RKO (cell line): ENCODE measurements at places on chromosomes 7 and 10.

GRCh38 chr10:110115784-110116520, 91.5 kb upstream of the MXI1 start:
- no peak for DNase-seq

DNA sequence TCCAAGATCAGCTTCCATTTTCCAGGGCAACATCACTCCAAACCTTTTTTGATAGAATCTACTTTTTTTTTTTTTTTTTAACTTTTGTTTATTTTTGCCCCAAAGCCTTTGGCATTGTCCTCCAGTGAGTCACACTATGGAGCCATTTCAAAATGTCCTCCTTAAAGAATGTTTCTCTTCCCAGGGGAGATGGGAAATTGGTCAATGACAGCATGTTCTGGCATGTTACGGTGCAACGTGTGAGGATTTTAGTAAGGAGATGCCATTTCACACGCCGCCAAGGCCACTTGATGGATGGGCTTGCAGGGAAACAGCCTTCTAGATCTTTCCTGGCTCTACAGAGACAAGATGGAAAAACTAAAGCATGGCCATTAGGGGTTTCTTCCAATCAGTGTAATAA, 30.7 kb upstream of the TRIL start:
- no peak for DNase-seq

DNA sequence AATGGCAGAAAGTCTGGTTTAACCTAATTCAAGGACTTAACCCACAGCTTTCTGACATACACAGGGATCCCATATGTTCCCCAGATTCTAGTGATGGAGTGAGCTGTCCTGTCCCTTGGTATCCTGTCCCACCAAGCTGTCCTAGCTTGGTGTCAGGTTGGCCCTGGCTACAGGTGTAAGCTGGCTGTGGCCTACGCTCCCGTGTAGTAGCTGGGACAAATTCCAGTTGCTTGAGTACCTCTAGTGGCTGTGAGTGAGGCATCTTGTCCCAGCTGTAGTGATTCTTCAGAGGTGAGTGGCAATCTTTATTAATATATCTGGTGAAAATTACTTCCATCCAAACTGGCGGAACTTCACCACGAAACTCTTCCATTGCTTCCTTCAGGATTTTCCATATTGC, 105.2 kb upstream of the FAM171A1 start:
- DNase-seq, result no peak

- no peak for DNase-seq
Observed at GRCh38 chr10:86836044-86836443, 79.6 kb downstream of the BMPR1A start.

GRCh38 chr7:135368416-135369186, 135.0 kb downstream of the STRA8 start:
- no peak for DNase-seq

GRCh38 chr7:139566075-139566474, 42.6 kb downstream of the CLEC2L start:
- no peak for DNase-seq

- no peak for DNase-seq
Observed at GRCh38 chr7:14389181-14389591, 399.7 kb upstream of the ETV1 start.

DNA sequence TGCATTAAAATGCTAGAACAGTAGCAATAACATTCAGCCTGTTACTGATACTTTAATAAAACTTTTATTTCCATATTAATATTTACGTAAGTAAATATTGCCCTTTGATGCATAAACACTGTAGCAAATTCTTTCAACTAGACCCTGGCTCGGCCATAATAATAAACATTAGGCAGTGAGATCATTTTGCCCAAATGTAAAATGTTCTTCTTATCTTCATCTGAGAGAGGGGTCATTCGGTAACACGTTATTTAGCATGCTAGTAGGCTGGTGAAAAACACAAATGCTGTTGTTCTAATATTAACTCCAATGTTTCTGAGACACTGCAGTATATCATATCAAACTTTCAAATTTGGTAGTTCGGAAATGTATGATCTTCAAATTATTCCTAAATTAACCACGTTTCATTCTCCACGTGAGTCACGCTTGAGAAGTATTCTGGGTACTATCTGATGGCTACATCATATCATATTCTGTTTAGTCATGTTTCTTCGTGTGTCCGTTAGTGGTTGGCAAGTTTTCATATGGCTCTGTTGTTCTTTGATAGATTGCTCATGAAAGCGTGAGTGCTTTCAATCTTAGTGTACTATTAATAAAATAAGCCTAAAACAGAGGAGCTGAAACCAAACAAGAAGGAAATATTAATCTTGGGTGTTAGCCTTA, 145.8 kb downstream of the NSUN6 start:
- no peak for DNase-seq

DNA sequence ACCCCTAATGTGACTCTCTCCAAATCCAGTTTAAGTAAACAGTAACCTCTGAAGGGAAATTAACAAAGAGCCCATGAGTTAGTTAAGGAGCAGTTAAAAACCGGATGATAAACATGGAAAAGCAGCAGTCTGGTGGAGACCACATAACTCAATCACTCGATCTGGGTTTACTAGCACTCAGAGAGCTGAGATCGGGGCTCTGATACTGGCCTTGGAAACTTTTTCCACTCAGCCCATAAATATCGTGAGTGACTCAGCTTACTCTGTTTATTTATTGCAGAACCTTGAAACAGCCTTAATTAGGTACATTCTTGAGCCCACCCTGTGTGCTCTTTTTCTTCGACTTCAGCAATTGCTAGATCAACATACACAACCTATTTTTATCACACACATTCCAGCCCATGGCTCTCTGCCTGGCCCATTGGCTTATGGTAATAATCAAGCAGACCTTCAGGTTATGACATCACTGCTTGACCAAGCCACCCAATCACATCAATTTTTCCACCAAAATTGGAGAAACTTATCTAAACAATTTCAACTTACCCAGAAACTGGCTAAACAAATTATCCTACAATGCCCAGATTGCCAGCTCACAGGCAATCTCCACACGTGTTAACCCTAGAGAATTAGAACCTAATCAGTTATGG, 82.2 kb upstream of the GPR22 start:
- no peak for DNase-seq

- DNase-seq, result no peak
Observed at GRCh38 chr7:31027161-31027965, 24.7 kb upstream of the ADCYAP1R1 start.

GRCh38 chr7:149381245-149381644, 79.6 kb downstream of the ZNF777 start:
- no peak for DNase-seq

DNA sequence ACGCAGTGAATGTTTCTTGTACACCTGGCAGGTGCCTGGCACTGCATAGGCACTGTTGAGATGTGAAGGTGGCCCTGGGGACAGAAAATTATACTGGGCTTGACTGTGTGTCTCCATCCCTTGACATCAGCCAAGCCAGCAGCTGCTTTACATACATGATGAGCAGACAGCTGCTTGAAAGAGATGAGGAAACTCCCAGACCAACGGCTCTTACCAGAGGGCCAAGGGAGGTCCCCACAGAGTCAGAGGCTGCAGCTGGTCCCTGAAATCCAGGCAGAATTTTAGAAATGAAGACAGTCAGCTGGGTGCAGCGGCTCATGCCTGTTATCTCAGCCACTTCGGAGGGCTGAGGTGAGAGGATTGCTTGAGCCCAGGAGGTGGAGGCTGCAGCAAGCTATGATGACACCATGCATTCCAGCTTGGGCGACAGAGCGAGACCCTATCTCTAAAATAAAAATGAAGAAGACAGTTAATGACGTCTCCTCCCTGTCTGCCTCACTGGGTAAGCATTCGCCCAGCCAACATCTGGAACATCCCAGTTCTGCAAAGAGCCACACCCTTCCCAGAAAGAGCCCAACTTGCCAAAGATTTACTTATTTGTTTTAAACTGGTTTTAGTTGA, 17.6 kb downstream of the LIMK1 start:
- DNase-seq, result no peak

GRCh38 chr7:138499340-138499739, 39.3 kb downstream of the TRIM24 start:
- DNase-seq, result no peak

DNA sequence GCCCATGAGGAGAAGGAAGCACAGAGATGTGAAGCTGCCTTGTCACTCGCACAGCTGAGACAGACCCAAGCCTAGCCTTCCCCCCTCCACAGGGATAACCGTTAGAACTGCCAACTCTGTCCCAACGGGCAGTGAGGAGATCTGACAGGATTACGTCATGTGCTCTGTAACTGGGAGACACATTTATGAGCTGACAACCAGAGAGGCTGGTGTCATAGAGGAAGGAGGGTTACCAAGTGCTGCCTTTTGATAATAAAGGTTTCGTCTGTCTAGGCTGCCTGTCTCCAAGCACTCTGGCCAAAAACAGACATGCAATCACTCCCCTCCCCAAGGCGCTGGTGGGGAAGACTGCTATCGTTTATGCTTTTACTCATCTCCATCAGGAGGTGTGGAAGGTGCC, 165.9 kb downstream of the PLXNA4 start:
- no peak for DNase-seq

- no peak for DNase-seq
Observed at GRCh38 chr7:106248600-106248999, 36.2 kb downstream of the NAMPT start.

DNA sequence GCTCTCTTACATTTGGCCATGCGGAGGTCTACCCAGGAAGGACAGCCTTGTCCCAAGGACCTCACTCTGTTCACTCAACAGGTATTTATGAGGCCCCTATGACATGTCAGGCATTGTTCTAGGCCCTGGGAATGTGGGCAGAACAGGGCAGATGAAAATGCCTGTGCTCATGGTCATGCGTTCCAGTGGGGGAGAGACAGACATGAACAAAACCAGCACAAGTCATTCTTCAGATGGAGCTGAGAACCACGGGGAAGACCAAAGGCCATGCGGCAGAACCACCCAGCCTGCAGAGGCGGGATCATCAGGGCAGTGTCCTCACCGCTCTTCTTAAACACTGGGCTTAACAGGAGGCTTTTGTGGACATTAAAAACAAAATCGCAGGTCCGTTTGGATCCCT, 636.1 kb downstream of the SDK1 start:
- DNase-seq, result no peak

- no peak for DNase-seq
Observed at GRCh38 chr7:114590298-114590697, 175.7 kb downstream of the FOXP2 start.
